ENCODE measurements at places on chromosomes 7 and 10. TPM values are rescaled to one million over a fixed set of nuclear protein-coding genes. Genes with fewer than 3 reads are reported as not detected.

The SEMA4G gene
- total RNA-seq, result 0.84 TPM

The PLXDC2 gene
- total RNA-seq, result 1.1 TPM

The OGA gene
- total RNA-seq, result 44.2 TPM

The GDI2 gene
- total RNA-seq, result 330 TPM

The IGF2BP3 gene
- total RNA-seq, result 100 TPM

The CCDC126 gene
- 3.9 TPM for total RNA-seq

The COBL gene
- total RNA-seq, result not detected

The ADRA2A gene
- under 0.01 TPM for total RNA-seq

The FEZF1 gene
- total RNA-seq, result not detected

The DGKI gene
- 0.20 TPM for total RNA-seq

The C10orf71 gene
- not detected for total RNA-seq

The FKBP9 gene
- 104 TPM for total RNA-seq

The TFR2 gene
- 0.44 TPM for total RNA-seq

The ZNF25 gene
- 4.9 TPM for total RNA-seq

The TYW1 gene
- total RNA-seq, result 15.7 TPM

The ADIRF gene
- total RNA-seq, result 71.8 TPM
